ENCODE measurements at places on chromosomes 2 and 18. TPM values are rescaled to one million over a fixed set of nuclear protein-coding genes. Genes with fewer than 3 reads are reported as not detected.

DNA sequence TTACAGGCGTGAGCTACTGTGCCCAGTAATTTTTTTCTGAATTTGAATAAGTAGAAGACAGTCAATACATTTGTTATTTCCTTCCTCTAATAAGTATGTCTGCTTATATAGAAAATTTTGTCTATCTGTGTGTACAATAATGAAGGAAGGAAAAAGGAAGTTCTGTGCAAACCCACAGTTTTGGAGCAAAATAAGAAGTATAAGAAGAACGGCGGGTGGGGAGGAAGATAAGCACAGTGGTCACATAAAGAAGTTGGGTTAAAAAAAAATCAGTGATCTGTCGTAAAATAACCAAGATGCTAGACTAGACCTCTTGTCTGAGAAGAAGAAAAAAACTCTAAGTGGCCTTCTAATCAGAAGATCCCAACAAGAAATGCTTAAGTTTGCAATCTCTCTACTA is 20.2 kb downstream of the MGAT4A start:
- no peak for DNase-seq

Gene MAT2A
- total RNA-seq: 281 TPM

DNA sequence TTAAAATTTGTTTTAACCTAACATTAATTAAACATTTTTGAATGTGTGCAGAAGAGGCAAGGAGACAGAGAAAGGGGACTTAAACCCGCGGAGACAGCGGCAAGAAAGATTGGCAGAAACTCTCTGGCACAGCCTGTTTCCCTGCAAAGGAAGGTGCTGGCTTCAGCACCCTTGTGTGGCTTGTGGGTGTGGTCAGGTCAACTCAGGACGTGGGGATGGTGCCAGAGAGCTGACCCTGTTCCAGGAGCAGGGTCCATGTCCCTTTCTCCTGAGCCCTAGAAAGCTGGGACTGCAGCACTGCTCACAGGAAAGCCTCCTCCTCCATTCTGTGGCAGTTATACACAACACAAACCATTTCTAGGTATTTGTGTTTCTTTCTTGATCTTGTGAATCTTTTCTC is 176.2 kb upstream of the ST6GAL2 start:
- DNase-seq: no peak

DNA sequence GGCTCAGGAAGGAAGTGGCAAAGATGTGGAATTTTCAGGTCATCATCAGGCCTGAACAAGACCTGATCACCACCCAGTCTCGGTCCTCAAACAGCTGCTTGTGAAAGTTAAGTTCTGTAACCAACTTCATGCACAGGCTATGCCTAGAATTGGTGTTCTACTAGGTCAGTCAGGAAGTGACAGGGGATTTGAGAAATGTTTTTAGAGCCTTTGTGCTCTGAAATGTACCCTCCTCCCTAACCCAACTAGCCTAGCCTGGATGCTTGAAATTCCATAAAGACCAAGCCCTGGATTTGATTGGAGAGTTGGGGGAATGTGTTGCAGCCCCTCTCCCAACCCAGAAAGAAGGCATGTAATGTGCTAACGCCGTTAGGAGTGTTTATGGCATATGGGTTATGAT is 63.3 kb downstream of the TGOLN2 start:
- no peak for DNase-seq

Gene UPP2
- not detected for total RNA-seq

Data from activated naive CD4-positive, alpha-beta T cell treated with anti-CD3 and anti-CD28 coated beads, Interleukin-2, amount 50 U/mL, for 72 hours (primary cell).